Activated CD8-positive, alpha-beta T cell treated with anti-CD3 and anti-CD28 coated beads, Interleukin-2, amount 10 ng/mL, durations not matched to agents 7 days and 5 days (primary cell): ENCODE measurements at places on chromosomes 5 and 9.

DNA sequence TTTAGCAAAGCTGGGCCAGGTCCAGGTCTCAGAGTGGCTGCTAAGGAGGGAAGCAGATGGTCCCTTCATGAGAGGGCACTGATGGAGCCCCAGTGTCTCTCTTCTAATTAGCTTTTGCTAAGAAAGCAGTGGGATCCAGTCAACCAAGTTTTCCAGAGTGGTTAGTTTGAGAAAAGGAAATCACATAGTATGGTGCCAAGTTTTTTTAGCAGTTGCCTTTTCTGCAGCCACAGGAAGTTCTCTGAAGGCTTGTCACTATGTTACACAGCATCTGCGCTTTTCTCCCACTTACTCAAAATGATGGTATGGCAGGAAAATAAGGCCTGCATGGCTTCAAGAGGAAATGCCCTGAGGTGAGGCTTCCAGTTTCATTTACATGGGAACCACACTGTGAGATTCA lies 331.5 kb upstream of the ZNF462 start:
- no peak for DNase-seq

GRCh38 chr5:79263290-79263689 lies 27.4 kb downstream of the JMY start:
- peak; percentile 34 for DNase-seq

DNA sequence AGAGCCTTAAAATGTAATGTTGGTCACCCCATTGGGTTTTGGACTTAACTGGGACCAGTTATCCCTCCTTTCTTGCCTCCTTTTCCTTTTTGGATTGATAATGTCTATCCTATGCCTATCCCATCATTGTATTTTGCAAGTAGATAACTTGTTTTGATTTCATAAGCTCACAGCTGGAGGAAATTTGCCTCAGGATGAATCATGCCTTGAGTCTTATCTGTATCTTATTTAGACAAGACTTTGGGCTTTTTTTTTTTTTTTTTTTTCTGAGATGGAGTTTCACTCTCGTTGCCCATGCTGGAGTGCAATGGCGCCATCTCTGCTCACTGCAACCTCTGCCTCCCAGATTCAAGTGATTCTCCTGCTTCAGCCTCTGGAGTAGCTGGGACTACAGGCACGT lies 443.3 kb downstream of the DNAH5 start:
- DNase-seq, result no peak

DNA sequence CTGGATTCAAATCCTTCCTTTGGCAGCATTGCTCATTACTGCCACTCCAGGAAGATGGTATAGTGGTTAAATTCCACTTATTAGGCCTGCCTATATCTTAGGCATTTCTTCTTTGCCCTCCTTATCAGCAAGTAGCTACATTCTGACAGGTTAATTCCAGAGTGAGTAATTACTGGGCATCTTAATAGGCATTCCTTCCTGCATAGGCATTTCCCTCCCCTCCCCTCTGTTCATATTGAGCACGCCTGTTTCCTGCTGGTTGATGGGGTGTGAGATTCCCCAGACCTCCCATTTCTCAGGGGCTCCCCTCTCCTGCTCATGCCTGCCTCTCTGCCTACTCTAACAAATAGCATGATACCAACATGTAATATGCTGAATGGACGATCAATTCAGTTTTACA lies 305.9 kb downstream of the CYLC2 start:
- DNase-seq, result no peak

- DNase-seq, result no peak
Measured at GRCh38 chr5:35681911-35682310, 64.2 kb downstream of the SPEF2 start.
